Stomach (tissue), 19 donors: ENCODE measurements at places on chromosomes 6 and 20. TPM values are rescaled to one million over a fixed set of nuclear protein-coding genes. Genes with fewer than 3 reads are reported as not detected.
A peak's percentile ranks its signal among the peaks of the same experiment; 100 is the strongest.

GRCh38 chr6:131379948-131380347 is 193.1 kb upstream of the ARG1 start:
- DNase-seq: no peak
- no peak overlapping the region for H3K4me3 ChIP-seq
- no peaks in the 10 kb centered on the region for H3K36me3 ChIP-seq
- H3K27me3 ChIP-seq: no peaks in the 10 kb centered on the region
- no peak overlapping the region for H3K27ac ChIP-seq
- no peaks in the 10 kb centered on the region for H3K4me1 ChIP-seq

- no peaks in the 10 kb centered on the region for H3K27me3 ChIP-seq
- peak; percentile 84 for DNase-seq
- H3K36me3 ChIP-seq: no peaks in the 10 kb centered on the region
- H3K4me3 ChIP-seq: no peak overlapping the region
- H3K4me1 ChIP-seq: peaks cover 16% of the 10 kb centered on the region
These were observed 48.9 kb downstream of the CNBD2 start for GRCh38 chr20:36017048-36017951.

- no peaks in the 10 kb centered on the region for H3K4me1 ChIP-seq
- no peaks in the 10 kb centered on the region for H3K27me3 ChIP-seq
- no peaks in the 10 kb centered on the region for H3K36me3 ChIP-seq
- no peak overlapping the region for H3K4me3 ChIP-seq
- no peak overlapping the region for H3K27ac ChIP-seq
These were observed 1095.2 kb downstream of the GRIK2 start for GRCh38 chr6:102488729-102489128.

The LY6G6D gene
- not detected for total RNA-seq

The TMEM14C gene
- 1.4 TPM for total RNA-seq

GRCh38 chr20:3721912-3722311 is 9.5 kb upstream of the SIGLEC1 start:
- H3K27ac ChIP-seq: no peak overlapping the region
- DNase-seq: no peak
- H3K27me3 ChIP-seq: no peaks in the 10 kb centered on the region
- no peak overlapping the region for H3K4me3 ChIP-seq

The EFCAB8 gene
- total RNA-seq: not detected

DNA sequence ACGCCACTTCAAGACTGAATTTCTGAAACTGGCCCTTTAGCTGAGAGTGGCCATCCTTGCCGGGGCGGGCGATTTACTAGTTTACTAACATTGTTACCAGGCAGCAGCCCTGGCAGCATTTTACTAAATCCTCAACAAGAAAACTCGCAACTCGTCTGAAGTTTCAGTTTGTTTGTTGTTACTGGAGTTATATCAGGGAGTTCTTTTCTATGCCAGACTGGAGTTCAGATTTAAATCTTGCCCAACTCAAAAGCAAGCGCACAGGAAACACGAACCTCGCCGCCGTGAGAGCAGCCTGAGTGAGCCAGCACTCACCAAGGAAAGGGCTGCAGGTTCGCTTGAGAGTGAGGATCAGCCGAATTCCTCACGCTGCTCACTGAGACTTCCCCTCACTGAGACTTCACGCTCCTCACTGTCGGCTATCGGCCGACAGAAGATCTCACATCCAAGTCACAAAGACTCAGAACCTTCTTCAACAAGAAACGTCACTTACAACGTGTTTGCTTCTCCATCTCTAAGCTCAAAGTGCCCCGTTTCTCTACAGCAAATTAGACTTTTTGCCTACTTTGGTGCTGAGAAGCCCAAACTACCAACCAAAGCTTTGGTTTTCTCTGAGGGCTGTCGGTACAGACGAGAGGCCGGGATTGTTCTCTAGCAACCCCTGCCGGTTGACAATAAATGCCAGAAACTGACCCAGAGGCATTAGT is 78.9 kb downstream of the OLIG3 start:
- H3K4me3 ChIP-seq: peak overlapping the region; percentile 41
- no peaks in the 10 kb centered on the region for H3K36me3 ChIP-seq
- no peaks in the 10 kb centered on the region for H3K27me3 ChIP-seq
- DNase-seq: peak; percentile 87

GRCh38 chr6:140101818-140102217 is 727.4 kb upstream of the CITED2 start:
- H3K4me3 ChIP-seq: no peak overlapping the region
- no peak for DNase-seq
- no peaks in the 10 kb centered on the region for H3K27me3 ChIP-seq
- H3K36me3 ChIP-seq: no peaks in the 10 kb centered on the region
- no peaks in the 10 kb centered on the region for H3K4me1 ChIP-seq

DNA sequence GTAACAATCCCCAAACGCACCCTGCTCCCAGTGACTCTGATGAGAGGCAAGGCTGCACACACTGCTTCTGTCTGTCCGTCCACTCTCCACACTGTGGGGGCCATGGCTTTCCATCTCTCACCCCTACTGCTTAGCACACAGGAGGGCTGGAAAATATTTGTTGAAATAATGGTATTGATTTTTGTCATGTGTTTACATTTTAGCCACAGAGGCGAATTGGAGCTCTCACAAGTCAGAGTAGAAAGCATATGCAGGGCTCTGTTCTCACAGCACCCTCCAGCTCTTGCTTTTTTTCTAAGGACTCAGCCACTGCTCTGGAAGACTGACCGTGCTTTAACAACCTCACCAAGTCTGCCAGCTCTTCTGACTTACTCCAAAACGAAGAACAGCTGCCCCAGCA is 273.8 kb downstream of the GMDS start:
- H3K27me3 ChIP-seq: no peaks in the 10 kb centered on the region
- no peaks in the 10 kb centered on the region for H3K36me3 ChIP-seq
- H3K27ac ChIP-seq: no peak overlapping the region
- no peak for DNase-seq
- no peak overlapping the region for H3K4me3 ChIP-seq

GRCh38 chr6:37625591-37626374 is 71.9 kb downstream of the MDGA1 start:
- no peak for DNase-seq
- H3K36me3 ChIP-seq: no peaks in the 10 kb centered on the region
- H3K27ac ChIP-seq: no peak overlapping the region
- peaks cover 11% of the 10 kb centered on the region for H3K4me1 ChIP-seq

GRCh38 chr20:57090590-57091560 is 175.6 kb downstream of the BMP7 start:
- H3K36me3 ChIP-seq: no peaks in the 10 kb centered on the region
- peaks cover 3% of the 10 kb centered on the region for H3K27me3 ChIP-seq
- no peak overlapping the region for H3K4me3 ChIP-seq
- H3K27ac ChIP-seq: no peak overlapping the region
- H3K4me1 ChIP-seq: no peaks in the 10 kb centered on the region

- H3K4me3 ChIP-seq: no peak overlapping the region
- no peaks in the 10 kb centered on the region for H3K27me3 ChIP-seq
- H3K4me1 ChIP-seq: peaks cover 36% of the 10 kb centered on the region
These were observed 12.1 kb downstream of the VEGFA start for GRCh38 chr6:43781941-43782704.

DNA sequence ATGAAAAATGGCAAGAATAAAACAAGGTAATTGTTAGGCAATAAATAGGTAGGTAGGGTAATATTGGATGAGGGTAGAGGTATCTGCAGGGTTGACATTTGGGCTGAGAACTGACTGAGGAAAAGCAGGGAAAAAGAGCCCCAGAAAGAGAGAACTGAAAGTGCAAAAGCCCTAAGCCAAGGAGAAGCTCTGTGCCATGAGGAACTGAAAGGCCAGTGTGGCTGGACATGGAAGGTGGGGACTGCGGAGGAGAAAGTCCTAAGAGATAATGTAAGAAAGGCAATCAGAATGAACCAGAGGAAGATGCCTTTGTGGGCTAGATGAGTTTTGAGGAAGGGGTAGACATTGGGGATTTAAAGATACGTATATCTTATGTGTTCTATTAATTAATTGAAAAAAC is 9.9 kb upstream of the HIVEP2 start:
- DNase-seq: no peak
- H3K4me3 ChIP-seq: no peak overlapping the region
- H3K4me1 ChIP-seq: peaks cover 5% of the 10 kb centered on the region
- no peak overlapping the region for H3K27ac ChIP-seq

The MYLK2 gene
- not detected for total RNA-seq

GRCh38 chr6:17673543-17674254 is 33.0 kb downstream of the NUP153 start:
- H3K4me1 ChIP-seq: no peaks in the 10 kb centered on the region
- no peaks in the 10 kb centered on the region for H3K27me3 ChIP-seq
- no peak overlapping the region for H3K27ac ChIP-seq
- no peak overlapping the region for H3K4me3 ChIP-seq
- DNase-seq: no peak

- H3K4me3 ChIP-seq: no peak overlapping the region
- H3K27ac ChIP-seq: no peak overlapping the region
- H3K27me3 ChIP-seq: no peaks in the 10 kb centered on the region
- H3K36me3 ChIP-seq: no peaks in the 10 kb centered on the region
- DNase-seq: no peak
These were observed 175.9 kb downstream of the SOX4 start for GRCh38 chr6:21769405-21769861.

- no peak overlapping the region for H3K4me3 ChIP-seq
- H3K4me1 ChIP-seq: peaks cover 21% of the 10 kb centered on the region
- H3K36me3 ChIP-seq: no peaks in the 10 kb centered on the region
- no peak overlapping the region for H3K27ac ChIP-seq
- H3K27me3 ChIP-seq: no peaks in the 10 kb centered on the region
- no peak for DNase-seq
These were observed 218.9 kb downstream of the SLC24A3 start for GRCh38 chr20:19431316-19431700.

The MICB gene
- total RNA-seq: 1.7 TPM

The OR12D3 gene
- not detected for total RNA-seq

The EDN3 gene
- not detected for total RNA-seq

The MEI4 gene
- not detected for total RNA-seq

DNA sequence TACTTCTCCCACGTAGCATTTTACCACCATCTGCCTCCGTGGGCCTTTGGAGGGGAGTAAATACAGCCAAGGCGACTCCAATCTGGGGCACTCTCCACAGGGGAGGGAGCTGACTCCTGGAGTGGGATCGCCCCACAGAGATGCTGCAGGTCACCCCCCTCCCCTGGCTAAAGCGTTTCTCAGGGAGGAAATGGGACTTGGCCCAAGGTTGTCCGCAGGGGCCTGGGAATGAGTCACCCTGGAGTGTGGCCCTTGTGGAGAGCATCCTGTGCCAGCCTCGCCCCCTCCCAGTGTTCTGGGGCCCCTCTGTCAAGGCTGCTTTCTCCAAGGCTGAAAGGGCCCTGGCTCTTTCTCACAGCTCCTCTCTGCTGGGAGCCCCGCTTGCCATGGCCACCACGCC is 84.5 kb upstream of the QKI start:
- no peaks in the 10 kb centered on the region for H3K4me1 ChIP-seq
- H3K27me3 ChIP-seq: no peaks in the 10 kb centered on the region
- no peaks in the 10 kb centered on the region for H3K36me3 ChIP-seq
- no peak overlapping the region for H3K4me3 ChIP-seq

GRCh38 chr6:82337688-82338257 is 25.8 kb upstream of the TPBG start:
- no peaks in the 10 kb centered on the region for H3K36me3 ChIP-seq
- peak; percentile 4 for DNase-seq
- H3K27me3 ChIP-seq: no peaks in the 10 kb centered on the region
- no peak overlapping the region for H3K4me3 ChIP-seq
- no peaks in the 10 kb centered on the region for H3K4me1 ChIP-seq

- H3K27me3 ChIP-seq: no peaks in the 10 kb centered on the region
- no peak overlapping the region for H3K27ac ChIP-seq
- peaks cover 26% of the 10 kb centered on the region for H3K4me1 ChIP-seq
- H3K36me3 ChIP-seq: no peaks in the 10 kb centered on the region
These were observed 92.8 kb upstream of the FAM184A start for GRCh38 chr6:119171088-119171841.

The KCNQ5 gene
- total RNA-seq: not detected

The TEAD3 gene
- total RNA-seq: 49.1 TPM

GRCh38 chr6:118893064-118893806 is 717 bp upstream of the ASF1A start:
- DNase-seq: no peak
- peak overlapping the region; percentile 89 for H3K4me3 ChIP-seq
- H3K27ac ChIP-seq: peak overlapping the region; percentile 95
- H3K36me3 ChIP-seq: no peaks in the 10 kb centered on the region
- peaks cover 53% of the 10 kb centered on the region for H3K4me1 ChIP-seq
- no peaks in the 10 kb centered on the region for H3K27me3 ChIP-seq

DNA sequence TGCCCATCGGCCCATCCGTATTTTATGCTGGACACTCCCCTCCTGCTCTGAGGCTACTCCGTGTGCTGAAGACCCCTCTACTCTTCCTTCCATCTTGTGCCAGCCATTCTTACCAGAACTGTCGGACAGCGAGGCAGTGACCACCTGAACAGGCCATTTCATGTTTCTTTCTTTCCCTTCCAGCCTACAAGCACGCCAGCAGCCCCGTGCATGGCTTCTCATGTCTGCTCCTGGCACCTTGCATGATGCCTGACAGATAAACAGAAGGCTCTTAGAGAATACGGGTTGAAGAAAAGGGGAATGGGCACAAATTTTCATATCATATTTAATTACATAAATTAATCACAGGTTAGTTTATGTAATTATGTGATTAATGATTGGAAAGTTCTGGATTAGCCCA is 95.7 kb downstream of the ARID1B start:
- H3K36me3 ChIP-seq: no peaks in the 10 kb centered on the region
- H3K27ac ChIP-seq: no peak overlapping the region
- no peaks in the 10 kb centered on the region for H3K27me3 ChIP-seq
- no peak for DNase-seq

GRCh38 chr6:130815200-130816071 is 11.8 kb upstream of the SMLR1 start:
- no peaks in the 10 kb centered on the region for H3K27me3 ChIP-seq
- no peak overlapping the region for H3K27ac ChIP-seq
- DNase-seq: no peak
- no peak overlapping the region for H3K4me3 ChIP-seq

GRCh38 chr6:21664314-21665109 is 71.0 kb downstream of the SOX4 start:
- peaks cover 71% of the 10 kb centered on the region for H3K27me3 ChIP-seq
- H3K27ac ChIP-seq: peak overlapping the region; percentile 65
- no peak for DNase-seq
- H3K4me1 ChIP-seq: peaks cover 36% of the 10 kb centered on the region

- H3K36me3 ChIP-seq: no peaks in the 10 kb centered on the region
- H3K4me1 ChIP-seq: peaks cover 12% of the 10 kb centered on the region
- no peaks in the 10 kb centered on the region for H3K27me3 ChIP-seq
These were observed 454.3 kb upstream of the JARID2 start for GRCh38 chr6:14791526-14791925.

The SLC25A27 gene
- total RNA-seq: 6.7 TPM

GRCh38 chr6:4543596-4543995 is 232.6 kb upstream of the CDYL start:
- no peak overlapping the region for H3K4me3 ChIP-seq
- H3K27ac ChIP-seq: no peak overlapping the region
- DNase-seq: no peak
- H3K4me1 ChIP-seq: no peaks in the 10 kb centered on the region
- no peaks in the 10 kb centered on the region for H3K36me3 ChIP-seq
- H3K27me3 ChIP-seq: no peaks in the 10 kb centered on the region

The LHFPL5 gene
- total RNA-seq: not detected

DNA sequence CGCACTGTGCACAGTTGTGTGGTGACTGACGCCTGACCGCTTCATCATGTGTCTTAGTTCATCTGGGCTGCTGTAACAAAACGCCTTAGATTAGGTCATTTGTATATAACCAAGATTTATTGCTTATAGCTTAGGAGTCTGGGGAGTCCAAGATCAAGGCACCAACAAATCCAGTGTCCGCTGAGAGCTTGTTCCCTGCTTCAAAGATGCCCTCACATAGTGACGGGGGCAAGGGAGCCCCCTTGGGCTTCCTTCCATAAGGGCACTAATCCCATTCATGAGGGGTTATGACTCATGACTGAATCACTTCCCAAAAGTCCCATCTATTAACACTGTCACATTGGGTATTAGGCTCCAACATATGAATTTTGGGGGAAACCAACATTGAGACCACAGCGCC is 34.6 kb downstream of the CYP24A1 start:
- no peak overlapping the region for H3K4me3 ChIP-seq
- no peaks in the 10 kb centered on the region for H3K36me3 ChIP-seq
- no peaks in the 10 kb centered on the region for H3K4me1 ChIP-seq
- no peak overlapping the region for H3K27ac ChIP-seq

The HDGFL1 gene
- not detected for total RNA-seq
